ENCODE measurements at places on chromosomes 7 and 10.

DNA sequence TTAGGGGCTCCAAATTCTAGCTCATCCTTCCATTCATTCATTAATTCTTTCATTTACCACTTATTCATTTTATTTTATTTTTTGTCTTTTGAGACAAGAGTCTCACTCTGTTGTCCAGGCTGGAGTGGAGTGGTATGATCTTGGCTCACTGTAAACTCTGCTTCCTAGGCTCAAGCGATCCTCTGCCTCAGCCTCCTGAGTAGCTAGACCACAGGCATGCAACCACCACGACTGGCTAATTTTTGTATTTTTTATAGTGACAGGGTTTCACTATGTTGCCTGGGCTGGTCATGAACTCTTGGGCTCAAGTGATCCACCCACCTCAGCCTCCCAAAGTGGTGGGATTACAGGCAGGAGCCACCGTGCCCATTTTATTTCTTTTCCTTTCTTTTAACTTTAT is 31.6 kb downstream of the FGF8 start:
- no peak for DNase-seq

GRCh38 chr10:114064151-114065048 is 20.7 kb downstream of the ADRB1 start:
- DNase-seq: no peak

DNA sequence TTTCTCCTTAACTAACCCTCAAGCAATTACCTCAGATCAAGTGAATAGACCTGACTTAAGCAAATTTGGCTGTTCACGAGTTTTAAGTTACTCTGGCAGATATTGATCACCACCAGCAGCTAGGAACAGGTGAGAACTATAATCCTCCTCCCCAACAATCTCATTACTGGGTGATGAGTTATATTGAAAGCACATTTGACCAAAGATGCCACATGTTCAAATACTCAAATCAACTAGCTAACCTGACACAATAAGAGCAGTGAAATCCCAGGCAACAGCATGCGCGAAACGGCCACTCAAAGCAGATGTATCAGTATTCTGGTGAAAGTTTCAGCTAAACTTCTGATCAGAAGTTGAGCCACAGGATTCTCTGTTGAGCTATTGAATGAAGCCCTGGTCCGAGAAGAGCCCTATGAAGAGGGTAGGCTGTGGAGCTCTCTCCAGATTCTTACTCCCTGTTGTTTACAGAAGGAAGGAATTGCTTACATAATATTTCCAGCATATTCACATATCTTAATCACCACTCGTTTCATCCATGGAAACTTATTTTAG is 52.6 kb downstream of the CAV1 start:
- DNase-seq: peak; percentile 40

DNA sequence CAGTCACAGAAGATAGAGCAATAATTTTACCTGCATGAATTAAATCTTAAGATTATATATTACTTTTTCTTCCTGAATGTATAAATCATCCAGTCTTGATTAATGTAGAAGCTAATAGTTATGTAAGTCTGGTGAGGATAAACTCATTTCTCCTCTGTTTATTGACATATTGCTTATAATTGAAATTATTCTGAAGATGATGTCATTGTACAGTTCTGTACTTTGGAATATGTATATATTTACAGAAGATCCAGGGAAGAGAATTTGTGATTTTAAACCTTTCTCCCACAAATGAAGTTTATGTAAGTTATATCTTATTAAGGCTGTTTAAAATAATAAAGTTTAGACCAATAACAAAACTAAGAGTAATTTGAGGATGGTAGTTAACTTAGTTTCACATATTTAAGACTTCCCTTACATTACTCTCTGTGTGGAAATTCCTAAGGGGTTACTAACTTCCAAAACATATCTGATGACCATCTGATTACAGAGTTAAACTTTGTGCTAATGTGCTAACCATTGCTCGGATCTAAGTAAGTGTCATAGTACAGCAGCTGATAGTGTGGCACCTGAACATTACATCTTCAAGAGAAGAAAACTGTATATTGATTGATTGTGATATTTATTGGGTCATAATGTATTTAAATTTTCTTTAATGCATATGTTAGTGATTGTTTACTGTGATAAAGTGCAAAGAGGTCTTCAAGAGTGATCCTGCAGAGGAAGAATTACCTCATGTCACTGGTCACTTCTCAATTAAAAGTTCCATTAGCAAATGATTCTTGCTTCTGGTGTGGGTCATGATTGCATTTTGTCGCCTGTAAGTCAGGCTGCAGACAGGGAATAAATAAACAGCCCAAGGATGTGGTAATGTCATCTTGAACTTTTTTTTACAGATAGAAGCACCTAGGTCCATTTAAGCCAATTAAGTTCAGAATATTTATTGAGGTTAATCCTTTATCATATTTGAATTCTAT is 96.9 kb downstream of the UBE3C start:
- DNase-seq: no peak

GRCh38 chr10:132946311-132946710 is 3.9 kb upstream of the CFAP46 start:
- DNase-seq: no peak

GRCh38 chr10:6530966-6531365 is 49.1 kb downstream of the PRKCQ start:
- no peak for DNase-seq

DNA sequence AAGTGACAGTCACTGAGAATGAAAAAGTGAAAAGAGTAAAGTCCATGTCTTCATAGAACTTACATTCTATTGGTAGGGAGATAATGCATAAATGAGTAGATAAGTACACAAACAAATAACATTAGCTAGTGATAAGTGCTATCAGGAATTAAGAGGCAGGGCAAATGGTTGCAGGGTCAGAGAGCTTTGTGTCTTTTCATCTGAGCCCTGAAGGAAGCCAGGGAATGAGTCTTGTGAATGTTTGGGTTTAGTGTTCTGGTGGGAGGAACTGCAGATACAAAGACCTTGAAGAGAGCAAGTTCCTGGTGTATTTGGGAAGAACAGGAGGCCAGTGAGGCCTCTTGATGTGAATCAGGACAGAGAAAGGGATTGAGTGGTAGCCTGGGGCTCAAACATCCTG is 183.8 kb downstream of the CTTNBP2 start:
- no peak for DNase-seq

DNA sequence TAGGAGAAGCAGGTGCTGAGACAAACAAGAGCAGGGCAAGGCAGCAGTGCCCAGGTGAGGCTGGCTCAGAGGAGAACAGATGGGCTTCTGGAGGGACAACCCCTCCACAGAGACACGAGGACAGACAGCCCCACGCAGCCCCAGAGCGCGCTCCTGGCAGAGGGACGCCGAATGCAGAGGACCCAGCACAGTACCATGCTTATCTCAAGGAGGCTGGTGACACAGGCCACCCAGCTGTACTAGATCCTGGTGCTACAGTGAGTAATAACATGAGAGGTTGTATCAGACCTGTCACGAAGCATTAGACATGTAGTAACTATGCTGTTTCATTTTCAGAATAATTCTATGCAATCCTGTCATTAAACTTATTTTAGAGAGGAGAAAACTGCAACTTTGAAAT is 60.4 kb upstream of the NCAPG2 start:
- DNase-seq: no peak

DNA sequence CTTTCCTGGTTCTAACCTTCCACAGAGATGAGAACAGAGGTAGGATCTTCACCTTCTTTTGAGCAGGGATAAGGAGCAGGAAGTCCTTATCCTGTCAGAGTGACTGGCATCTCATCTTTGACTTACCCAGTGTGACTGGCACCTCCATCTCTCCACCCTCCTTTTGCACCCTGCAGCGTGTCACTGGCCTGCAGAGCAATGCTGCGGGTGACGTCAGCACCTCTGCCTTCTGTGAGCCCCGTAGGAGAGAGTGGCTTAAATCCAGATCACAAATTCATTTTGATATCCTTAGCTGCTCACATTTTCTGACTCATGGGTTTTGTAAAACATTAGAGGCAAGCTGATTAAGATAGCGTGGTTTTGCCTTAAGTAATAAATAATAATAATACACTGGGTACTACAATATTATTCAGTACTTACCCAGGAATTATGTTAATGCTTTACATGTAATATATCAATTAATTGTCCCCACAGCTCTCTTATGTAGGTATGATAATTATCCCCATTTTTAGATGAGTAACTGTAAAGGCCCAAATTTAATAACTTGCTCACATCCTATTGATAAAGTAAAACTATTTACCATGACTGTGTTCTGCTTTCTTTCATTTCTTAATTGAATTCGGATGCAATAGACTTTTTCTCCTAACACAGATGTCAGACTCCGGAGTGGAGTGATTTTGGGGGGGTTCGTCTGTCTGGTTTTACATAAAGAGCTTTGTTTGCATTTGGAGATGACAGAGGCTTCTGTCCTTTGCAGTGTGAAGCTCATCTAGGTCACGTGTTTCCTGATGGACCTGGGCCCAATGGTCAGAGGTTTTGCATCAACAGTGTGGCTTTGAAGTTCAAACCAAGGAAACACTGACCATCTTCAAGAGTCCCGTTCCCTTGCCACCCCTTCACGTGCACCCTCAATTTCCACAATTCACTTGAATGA is 24.9 kb downstream of the MSRB2 start:
- DNase-seq: no peak

- no peak for DNase-seq
Observed at GRCh38 chr10:12237265-12238220, 41.6 kb downstream of the CDC123 start.

- no peak for DNase-seq
Observed at GRCh38 chr7:28999895-29000716, 42.0 kb upstream of the TRIL start.

DNA sequence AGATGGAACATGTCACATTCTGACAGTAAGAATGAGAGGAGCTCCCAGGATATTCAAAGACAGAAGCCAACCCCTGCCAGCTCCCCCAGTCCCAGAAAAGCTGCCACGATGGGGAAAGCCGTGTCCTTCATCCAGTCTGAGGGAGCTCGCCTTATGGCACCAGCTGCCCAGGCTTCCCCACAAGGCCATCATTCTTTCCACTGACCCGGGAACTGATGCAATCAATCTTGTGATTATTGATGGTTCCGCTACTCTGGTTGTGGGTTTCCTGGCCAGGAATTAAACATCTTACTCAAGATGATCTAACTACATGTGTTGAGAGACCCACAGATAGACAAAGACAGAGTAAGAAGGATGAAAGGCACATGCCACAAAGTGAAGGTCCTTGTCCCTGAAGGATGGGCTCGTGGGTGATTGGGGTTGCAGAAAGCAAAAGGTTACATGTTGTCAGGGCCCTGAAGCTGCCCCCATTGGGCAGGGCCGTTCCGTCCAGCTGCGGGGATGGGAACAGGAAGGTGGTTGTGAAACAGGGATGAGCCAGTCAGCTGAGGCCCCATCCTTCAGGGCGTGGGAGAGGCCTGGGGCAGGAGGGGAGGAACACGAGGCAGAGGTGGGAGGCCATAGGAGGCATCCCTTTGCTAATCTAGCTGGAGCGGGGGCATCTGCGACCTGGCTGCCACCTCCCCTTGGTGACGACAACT is 127.6 kb downstream of the OAT start:
- no peak for DNase-seq

DNA sequence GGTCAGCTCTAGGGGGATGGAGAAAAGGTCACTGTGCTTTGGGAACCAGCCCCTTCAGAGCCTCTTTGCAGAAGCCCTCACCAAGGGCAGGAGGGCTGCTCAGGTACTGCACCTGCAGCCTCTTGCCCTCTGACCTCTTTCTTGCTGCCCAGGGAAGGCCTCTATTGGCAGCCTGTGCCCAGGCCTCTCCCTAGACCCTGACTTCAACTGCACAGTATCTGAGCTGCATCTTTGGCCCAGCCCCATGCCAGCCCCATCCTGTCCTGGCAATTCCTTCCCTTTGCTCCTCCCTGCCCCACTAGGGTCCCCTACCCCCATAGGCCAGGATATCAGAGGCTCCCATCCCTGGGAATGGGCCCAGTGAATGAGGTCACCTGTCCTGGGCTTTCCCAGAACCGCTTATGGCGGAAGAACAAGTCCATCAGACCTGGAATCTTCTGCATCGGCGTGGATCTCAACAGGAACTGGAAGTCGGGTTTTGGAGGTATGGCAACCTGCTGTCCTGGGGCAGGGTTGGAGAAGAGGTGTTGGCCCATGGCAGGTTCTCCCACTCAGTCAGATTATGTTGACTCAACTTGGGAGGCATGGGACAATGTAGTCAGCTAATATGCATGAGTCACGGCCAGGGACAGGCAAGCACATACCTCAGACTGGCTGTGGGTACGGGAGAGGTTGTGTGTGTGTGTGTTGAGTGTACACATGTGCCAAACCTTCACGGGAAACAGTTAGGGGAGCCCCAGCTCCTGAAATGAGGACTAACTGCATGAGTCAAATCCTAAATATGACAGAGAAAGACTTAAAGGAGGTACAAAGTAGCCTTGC is 17.1 kb upstream of the CPA1 start:
- peak; percentile 64 for DNase-seq

GRCh38 chr7:12256090-12256489 is 45.0 kb downstream of the TMEM106B start:
- DNase-seq: no peak

DNA sequence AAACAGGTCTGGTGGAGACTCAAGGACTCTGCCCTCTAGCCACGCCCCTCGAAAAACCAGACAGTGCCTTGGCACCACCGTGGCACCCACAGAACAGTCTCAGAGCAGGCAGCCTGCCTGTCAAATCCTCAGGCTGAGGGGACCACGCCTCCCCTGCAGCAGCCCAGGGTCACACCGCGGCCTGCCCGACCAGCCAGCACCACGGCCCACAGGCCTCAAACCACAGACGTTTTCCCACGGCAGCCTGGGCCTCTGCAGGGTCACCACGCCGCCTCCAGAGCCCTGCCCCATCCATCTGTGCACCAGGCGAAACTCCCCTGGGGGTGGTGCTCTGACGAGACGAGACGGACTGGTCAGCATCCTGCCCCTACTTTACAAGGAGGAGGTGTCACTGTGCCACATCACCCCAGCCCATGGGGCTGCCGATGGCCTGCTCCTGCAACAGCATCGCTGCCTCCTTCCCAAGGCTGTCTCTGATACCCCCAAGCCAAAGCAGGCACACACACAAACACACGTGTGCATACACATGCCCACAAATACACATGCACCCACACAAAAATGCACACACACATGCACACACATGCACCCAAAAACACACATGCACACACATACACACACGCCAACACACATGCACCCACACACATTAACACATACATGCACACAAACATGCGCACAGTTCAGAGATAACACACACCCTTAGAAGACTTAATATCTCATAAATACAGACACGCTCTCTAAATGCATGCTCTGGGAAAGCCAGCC is 24.6 kb downstream of the PAPOLB start:
- no peak for DNase-seq

DNA sequence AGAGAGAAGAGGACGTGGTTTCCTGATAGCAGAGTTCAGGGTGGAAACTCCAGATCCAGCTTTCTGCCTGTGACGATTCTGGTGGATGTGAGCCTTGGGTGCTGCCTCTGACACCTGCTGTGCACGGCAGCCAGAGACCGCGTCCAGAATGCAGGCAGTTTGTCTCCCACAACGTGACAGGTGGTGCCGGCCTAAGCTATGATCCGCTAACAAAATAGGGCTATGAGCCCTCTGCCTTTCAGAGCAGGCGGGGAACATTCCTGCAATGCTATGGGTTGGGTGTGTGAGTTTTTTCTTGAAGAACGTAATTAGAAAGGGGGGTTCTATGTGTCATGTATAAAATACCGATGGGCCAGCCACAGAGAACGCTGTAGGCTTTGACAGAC is 297.3 kb upstream of the PRKCQ start:
- DNase-seq: no peak

- DNase-seq: no peak
Observed at GRCh38 chr7:130926001-130926691, 192.1 kb upstream of the KLF14 start.

- no peak for DNase-seq
Observed at GRCh38 chr10:82089327-82089726, 214.3 kb downstream of the NRG3 start.

GRCh38 chr7:22913158-22913557 is 90.5 kb upstream of the TOMM7 start:
- no peak for DNase-seq

GRCh38 chr10:113997428-113997827 is 46.2 kb upstream of the ADRB1 start:
- DNase-seq: no peak

All from activated CD4-positive, alpha-beta T cell treated with anti-CD3 and anti-CD28 coated beads, Interleukin-2, amount 50 U/mL, for 48 hours (primary cell).